OCI-LY7 (cell line): ENCODE measurements at places on chromosomes 2 and 18. TPM values are rescaled to one million over a fixed set of nuclear protein-coding genes. Genes with fewer than 3 reads are reported as not detected.

The OSR1 gene
- not detected in 2 replicates for total RNA-seq

The BOLL gene
- not detected in 2 replicates for total RNA-seq

The ANKRD30BL gene
- 0.79 TPM in 1 of 2 replicates, not detected in the other for total RNA-seq

The FAM136A gene
- 70.8 and 82.2 TPM in 2 replicates for total RNA-seq

The FOXI3 gene
- total RNA-seq, result not detected in 2 replicates

The ANTXR1 gene
- not detected in 2 replicates for total RNA-seq

The BCL2 gene
- total RNA-seq, result 2.5 and 3.0 TPM in 2 replicates

The ARL5A gene
- total RNA-seq, result 78.1 and 78.6 TPM in 2 replicates

The SLC4A3 gene
- not detected in 2 replicates for total RNA-seq

The LRRC30 gene
- not detected in 2 replicates for total RNA-seq

The HTR2B gene
- not detected in 2 replicates for total RNA-seq

The ATP6V1C2 gene
- not detected in 2 replicates for total RNA-seq

The GPR55 gene
- total RNA-seq, result not detected in 2 replicates

The ATAD2B gene
- total RNA-seq, result 19.4 and 21.7 TPM in 2 replicates

The TUBA4B gene
- 0.28 TPM in 1 of 2 replicates, not detected in the other for total RNA-seq

The PLEKHH2 gene
- total RNA-seq, result 1.1 and 2.6 TPM in 2 replicates

The CRYBA2 gene
- not detected in 2 replicates for total RNA-seq

The GALNT1 gene
- total RNA-seq, result 32.8 and 37.2 TPM in 2 replicates

The GPAT2 gene
- total RNA-seq, result not detected in 2 replicates

The MREG gene
- total RNA-seq, result 5.3 and 5.6 TPM in 2 replicates

The FSIP2 gene
- 0.19 TPM in 1 of 2 replicates, not detected in the other for total RNA-seq

The ELOA2 gene
- total RNA-seq, result not detected in 2 replicates

The CRACDL gene
- total RNA-seq, result 0.13 and 0.59 TPM in 2 replicates

The TACR1 gene
- total RNA-seq, result not detected in 2 replicates

The SIX3 gene
- total RNA-seq, result not detected in 2 replicates

The METTL8 gene
- 28.3 and 33.0 TPM in 2 replicates for total RNA-seq

The OXER1 gene
- not detected in 2 replicates for total RNA-seq

The C1QL2 gene
- total RNA-seq, result not detected in 2 replicates

The PARD6G gene
- total RNA-seq, result not detected in 2 replicates

The RFX8 gene
- not detected in 2 replicates for total RNA-seq

The DNAJC5G gene
- 18.1 and 18.2 TPM in 2 replicates for total RNA-seq

The GATA6 gene
- total RNA-seq, result not detected in 2 replicates

The SP9 gene
- not detected in 2 replicates for total RNA-seq

The BOK gene
- total RNA-seq, result not detected in 2 replicates

The TTC39C gene
- 47.0 TPM in 2 replicates for total RNA-seq

The MC2R gene
- total RNA-seq, result not detected in 2 replicates

The CMPK2 gene
- 0.72 and 0.99 TPM in 2 replicates for total RNA-seq

The GLI2 gene
- total RNA-seq, result not detected in 2 replicates

The COPS9 gene
- total RNA-seq, result 75.5 and 106 TPM in 2 replicates

The ADGRF3 gene
- total RNA-seq, result 3.9 and 4.7 TPM in 2 replicates

The ELP2 gene
- total RNA-seq, result 39.7 and 40.3 TPM in 2 replicates

The FAM161A gene
- 4.6 and 6.3 TPM in 2 replicates for total RNA-seq

The TRAK2 gene
- 11.3 and 11.9 TPM in 2 replicates for total RNA-seq
